ENCODE measurements at places on chromosomes 5 and 9.

DNA sequence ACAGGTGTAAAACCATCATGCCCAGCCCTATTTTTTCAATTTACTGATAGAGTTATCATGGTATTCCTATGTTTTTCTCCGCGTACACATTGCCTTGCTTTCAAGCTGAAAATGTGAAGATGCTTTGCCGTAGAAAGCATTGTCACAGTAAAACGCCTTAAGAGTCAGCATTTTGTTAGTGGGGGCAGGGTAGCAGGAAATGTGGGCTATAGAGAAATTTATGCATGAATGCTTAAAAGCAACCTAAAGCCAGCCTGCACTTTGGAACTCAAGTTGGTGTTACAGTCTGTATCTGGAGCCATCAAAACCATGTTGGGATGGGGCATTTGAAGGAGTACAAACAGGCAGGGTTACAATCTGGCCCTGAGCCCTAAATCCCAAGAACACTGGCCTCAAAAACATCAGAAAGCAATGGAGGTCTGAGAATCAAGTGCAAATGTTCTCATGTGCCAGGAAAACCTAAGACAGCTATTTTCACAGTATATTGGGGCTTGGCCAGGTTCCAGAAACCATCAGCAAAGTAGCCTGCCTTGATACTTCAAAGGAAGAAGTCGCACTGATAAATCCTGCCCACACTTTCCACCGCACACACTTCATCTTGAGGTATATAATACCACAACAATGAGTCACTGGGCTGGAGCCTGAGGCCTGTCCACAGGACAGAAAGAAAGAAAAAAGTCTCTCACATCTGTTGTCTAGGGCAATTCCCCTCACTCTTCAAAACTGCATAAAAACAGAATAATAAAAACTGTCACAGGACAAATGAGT, 313.8 kb downstream of the ENC1 start:
- peak; percentile 73 for DNase-seq

DNA sequence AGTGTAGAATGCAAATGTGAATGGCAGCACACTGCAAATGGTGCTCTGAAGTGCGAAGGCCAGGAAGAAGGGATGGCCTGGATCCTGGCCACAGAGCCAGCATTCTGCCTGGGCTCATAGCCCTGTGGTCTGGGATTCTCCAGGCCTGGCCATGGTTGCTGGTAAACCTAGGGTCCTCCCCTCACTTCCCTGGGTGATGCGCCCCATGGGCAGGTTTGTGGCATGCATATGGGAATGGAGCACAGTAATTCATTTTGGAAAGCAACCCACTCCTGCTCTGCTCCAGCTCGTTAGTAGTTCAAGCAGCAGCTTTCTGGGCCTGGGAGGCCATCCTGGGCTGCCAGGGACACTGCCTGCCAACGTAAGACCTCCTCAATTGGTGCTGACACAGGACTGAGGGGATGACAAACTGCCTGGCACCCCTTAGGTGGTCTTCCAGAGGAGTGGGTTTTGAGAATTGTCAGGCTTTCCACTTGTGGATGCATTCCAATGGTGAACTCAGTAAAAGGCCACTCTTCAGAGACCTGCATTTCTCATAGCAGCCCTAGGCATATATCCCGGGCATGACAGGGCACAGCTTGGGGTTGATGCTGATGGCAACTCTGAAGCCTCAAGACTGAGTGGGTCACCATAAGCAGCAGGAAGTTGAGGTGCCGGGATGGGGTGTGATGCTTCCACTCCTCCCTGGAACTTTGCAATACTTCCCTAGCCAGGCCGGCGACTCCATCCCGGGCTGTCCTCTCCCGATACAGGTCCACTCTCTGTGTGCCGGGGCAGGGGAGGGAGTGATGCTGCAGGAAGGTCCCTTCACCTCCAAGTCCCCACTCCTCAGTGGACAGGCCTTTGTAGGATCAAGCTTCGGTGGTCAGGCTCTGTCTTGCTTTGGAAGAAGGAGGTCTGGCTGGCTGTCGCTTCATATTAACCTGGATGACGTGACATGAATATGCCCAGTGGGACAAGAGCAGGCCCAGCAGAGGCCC, 1.2 kb upstream of the SLC25A48 start:
- DNase-seq, result no peak

DNA sequence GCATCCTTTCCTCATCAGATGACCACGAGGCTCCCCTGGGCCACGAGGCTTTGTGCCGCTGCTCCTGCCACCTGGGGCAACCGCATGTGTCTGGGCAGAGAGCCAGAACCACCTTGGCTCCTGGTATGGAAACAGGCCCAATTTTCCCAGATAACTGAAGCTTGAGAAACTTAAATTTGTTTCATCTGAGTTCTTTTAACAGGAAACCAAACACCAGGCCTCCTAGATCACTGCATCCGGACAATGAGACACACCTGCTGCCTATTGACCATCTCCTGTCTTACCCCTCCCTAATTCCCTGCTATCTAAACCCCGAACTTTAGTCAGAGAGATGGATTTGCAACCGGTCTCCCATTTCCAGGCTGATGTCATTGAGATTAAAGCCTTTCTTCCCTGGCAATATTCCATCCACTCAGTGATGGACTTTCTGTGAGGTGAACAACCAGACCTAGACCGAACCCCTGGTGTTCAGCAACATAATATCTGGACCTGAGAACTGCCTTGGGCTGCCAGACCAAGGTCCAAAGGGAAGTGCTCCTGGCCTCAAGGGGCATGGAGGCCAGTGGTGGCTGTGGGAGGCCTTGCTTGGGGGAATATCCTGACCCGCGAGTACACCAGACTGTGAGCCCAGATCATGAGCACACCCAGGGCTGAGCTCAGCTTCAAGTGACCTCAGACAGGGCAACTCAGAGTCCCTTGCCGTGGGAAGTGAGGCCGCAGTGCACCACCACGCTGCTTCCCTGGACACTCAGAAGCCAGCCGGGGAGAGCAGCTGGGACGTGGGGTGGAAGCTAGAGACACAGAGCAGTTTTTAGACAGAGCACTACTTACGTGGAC, 199.7 kb downstream of the HSPA4 start:
- no peak for DNase-seq

DNA sequence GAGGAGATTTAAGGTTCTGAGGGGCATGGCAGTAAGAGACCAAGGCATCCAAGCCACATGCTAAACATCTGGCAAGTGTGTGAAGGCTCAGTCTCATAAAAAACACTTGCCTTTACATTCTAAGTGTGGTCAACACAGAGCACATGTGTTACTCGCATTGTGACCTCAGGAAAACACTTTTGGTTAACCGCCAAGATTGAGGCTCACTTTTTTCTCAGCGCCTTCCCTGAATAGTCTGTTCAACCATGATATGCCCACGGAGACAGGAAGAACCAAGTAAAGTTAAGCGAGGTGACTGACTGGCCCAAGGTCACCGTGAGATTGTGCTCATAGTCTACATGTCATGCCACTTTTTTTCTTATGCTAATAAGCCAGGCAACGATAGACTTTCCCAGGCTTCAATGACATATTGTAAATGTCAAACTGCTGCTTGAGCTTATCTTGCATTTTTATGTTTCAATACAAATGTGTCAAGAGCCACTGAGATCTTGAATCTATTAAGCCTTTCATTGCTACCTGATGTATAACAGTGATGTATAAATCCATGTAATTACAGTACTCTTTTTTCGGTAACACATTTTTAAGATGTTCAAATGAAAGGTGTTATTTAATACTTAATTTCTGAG, 21.1 kb upstream of the IL9 start:
- peak; percentile 20 for DNase-seq

GRCh38 chr5:10324518-10325370, 17.0 kb upstream of the CMBL start:
- no peak for DNase-seq

GRCh38 chr5:142626786-142627185, 59.1 kb downstream of the FGF1 start:
- no peak for DNase-seq

DNA sequence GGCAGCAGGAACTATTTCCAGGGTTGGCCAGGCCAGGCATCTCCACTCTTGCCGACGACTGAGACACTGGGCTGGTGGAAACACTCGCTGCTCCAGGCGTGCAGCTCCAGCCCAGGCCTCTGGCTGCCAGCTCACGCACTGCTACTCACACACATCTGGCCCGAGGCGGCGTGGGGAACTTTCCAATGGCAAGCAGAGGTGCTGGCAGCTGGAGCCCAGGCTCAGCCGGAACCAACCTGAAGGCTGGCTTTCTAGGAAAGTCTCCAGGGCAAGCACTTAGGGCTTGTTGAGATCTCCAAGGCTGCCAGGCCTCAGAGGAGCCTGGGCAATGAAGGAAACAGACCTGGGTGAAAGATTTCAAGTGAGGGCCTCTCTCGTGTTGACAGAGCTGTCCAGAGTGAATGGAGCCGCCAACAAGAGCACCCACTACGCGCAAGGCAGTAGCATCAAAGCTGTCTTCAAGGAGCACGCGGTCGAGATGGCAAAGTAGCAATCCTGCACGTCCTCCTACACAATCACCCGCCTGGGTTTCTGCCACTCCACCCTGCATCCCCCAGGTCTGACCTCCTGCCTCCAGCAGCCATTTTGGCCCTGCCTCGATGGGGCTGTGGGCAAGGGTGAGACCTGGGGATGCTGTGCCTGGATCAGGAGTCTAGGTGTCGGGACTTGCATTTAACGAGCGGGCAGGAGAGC, 14.4 kb downstream of the SH3PXD2B start:
- no peak for DNase-seq

- DNase-seq, result no peak
Observed at GRCh38 chr5:160242145-160242544, 12.8 kb downstream of the FABP6 start.

GRCh38 chr5:66704790-66705425, 108.7 kb downstream of the MAST4 start:
- no peak for DNase-seq

DNA sequence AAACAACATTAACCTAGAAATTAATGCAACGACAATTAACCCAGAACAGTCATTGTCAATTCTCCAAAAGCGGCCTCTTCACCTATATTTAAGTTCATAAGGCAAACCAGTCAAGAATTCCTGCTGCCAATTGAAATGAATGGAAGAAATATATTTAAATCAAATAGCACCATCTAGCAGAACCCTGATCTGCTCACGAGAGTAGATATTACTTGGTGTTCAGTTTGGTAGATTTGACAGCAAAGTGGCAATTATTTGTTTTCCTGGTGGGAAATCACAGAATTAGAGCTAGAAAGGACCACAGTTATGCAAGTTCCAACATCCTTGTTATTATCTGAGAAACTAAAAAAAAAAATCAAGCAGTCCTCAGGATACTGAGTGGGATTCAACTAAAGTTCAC, 2.3 kb downstream of the SSBP2 start:
- no peak for DNase-seq

GRCh38 chr5:125582352-125582751, 835.9 kb upstream of the ZNF608 start:
- no peak for DNase-seq

DNA sequence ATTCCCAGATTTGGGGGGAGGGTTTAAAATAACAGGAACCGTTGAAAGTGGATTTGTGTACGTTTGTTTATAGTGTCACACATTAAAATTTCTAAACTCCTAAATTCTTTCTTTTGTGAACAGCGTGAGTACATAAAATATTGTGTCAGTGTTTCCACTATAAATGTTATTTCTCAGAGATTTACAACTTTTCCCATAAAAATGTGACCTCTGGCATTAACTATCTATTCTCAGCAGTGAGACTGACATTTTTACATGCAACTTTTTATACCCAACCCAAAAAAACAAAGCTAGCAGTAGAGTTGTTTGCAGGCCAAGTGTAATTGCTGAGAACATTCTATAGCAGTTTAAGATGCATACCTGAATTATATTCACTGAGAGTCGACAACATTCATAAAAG, 757.0 kb upstream of the ADAMTS16 start:
- DNase-seq, result no peak

- DNase-seq, result no peak
Observed at GRCh38 chr5:14476786-14477435, 104.7 kb upstream of the OTULINL start.

GRCh38 chr5:61431923-61432620, 100.0 kb downstream of the ZSWIM6 start:
- DNase-seq, result no peak

DNA sequence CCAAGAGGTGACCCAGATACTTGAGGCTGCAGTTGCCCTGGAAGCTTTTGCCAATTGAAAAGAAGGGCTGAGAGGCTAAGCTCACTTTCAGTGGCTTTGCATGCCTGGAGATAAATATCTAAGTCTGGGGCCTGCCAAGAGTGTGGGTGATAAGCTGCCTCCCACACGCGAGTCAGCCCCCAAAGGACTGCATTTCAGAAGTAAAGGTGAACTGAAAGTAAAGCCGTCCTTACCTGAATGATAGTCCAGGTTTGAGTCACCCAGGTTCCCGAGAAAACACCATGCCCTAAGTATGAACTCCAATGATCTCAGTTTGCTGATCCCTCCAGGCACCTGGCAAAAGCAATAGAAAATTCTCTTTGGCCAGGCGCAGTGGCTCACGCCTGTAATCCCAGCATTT, 22.5 kb upstream of the N4BP3 start:
- no peak for DNase-seq

DNA sequence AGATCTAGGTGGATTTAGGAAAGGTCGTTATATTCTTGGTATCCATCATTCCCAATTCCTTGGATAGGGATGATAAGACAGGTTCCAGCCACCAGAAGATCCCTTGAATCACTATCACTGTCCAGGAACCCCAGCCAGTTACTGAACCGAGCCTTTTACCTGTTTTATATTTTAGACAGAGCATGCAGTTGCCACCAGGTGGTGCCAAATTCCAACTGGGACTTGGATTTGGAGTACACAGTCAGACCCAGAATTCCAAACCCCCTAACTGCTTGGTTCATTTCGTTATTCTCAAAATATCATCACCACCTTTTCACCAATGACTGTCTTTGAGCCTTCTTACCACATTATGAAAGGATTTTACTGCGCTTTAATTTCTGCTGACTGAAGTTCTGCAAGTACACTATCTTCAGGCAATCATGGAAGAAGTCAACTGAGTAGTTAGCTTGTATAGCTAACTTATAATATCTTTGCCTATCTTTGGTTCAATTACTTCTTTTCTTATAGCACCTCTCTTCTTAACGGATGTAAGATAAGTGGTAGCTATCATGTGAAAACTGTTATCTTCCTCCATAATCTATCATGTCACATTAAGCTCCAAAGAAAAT, 191.8 kb downstream of the PRR16 start:
- no peak for DNase-seq

- DNase-seq, result no peak
Observed at GRCh38 chr9:93959739-93960154, 4.6 kb upstream of the BARX1 start.

- DNase-seq, result no peak
Observed at GRCh38 chr9:24436761-24437160, 108.9 kb downstream of the IZUMO3 start.

DNA sequence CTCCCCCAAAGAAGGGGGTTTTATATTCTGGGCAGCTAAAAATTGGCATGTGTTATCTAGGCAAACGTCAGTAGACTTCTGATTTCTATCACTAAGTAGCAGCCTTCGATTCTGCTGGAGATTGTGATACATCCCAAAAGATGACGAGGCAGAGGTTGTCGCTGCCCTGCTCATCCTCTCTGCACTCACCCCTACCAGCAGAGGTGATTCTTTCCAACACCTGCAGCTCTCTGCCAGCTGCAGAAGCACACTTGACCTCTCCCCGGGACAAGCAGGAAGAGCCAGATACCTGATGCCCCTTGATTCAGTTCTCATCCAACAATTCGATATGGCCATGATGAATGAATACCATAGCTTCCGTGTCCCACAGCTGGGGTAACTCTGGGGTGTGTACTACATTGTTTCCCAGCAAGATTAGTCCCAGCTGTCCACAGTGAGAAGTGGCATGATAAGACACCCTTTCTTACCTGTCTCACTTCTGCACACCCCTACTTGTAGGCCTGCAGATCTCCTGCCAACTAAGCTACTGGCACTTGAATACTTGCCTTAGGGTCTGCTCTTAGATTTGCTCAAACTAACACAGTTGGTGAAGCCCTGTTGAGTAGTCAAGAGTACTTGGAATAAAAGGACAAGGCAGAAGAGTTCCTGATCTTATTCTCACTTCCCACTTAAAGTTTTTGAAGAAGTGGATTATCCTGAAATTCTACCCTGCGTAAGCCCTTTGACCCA, 37.6 kb upstream of the SMAD5 start:
- DNase-seq, result no peak

Data from effector memory CD8-positive, alpha-beta T cell (primary cell).